ENCODE measurements at places on chromosomes 12 and 14.

GRCh38 chr14:54366736-54367735 is 29.8 kb upstream of the CDKN3 start:
- DNase-seq = no peak

GRCh38 chr12:131830914-131831571 is 2.9 kb downstream of the MMP17 start:
- peak; percentile 88 for DNase-seq

GRCh38 chr14:22227084-22227483 is 361.9 kb downstream of the DAD1 start:
- DNase-seq = no peak

DNA sequence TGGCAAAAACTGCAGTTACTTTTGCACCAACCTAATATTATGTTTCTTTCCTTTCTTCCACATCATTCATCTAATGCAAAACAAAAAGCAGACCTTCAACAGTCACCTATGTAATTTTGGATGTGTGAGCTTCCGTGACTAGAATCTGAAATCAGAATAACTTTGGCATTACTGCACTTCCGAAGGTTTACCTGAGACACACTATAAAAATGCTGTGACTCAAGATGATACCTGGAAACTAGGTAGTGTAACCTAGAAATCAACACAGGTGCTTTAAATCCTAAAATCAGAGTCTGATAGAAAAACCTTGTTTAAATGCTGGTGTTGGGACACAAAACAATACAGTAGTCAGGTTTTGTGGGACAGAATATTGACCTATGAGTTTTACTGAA is 2.2 kb downstream of the BTBD7 start:
- DNase-seq = no peak

- DNase-seq = no peak
Observed at GRCh38 chr12:9198012-9198411, 10.2 kb downstream of the PZP start.

- no peak for DNase-seq
Observed at GRCh38 chr12:7750350-7750749, 3.2 kb upstream of the CLEC4C start.

DNA sequence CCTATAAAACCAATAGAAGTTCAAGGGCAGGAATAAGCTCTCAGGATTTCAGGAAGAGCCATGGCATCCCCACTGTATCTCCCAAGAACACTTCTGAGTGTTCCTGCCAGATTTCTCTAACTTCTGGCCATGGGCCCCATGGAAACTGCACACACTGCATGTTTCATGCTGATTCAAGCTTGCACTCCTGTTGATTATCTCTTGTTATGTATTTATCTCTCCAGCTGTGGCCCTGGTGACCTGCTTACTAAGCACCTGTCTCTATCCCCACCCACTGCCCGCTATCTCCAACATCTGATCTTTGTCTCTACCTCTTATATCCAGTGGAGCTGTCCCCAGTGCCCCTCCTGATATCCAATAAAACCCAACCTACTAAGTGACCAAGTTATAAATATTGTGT is 285.3 kb downstream of the PDZRN4 start:
- DNase-seq = no peak

DNA sequence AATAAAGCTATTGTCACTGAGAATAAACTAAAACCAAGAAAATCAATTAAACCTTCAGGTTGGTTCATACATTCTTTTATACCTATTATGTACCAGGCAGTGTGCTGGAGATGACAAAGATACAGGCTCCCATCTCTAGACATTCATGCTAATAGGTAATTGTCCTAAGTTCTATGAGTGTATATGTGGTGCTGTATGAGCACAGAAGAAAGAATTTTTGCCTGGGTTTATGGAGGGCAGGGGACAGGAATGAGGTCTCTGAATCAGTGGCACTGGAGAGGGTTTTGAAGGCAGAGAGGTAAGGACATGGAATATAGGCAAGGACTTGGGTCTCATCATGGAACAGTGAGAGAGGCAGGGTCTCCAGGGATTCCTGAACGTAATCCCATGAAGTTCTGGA is 38.7 kb downstream of the MAP1LC3B2 start:
- DNase-seq = no peak

DNA sequence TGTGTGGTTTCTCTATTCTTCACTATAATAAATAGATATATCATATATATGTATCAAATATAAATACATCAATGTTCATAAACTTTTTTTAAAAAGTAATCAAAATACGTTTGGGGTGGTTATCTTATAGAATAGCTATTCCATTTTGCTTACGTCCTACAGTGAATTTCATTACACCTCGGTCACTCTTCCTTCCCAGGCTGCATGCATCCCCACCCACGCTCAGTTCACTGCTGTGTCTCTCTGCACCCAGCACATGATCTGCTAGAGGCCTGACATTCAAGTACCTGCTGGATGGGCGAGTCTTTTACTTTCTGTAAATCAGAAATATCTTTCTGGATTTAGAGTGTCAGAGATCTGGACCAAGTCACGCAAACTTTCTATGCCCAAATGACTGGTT is 3.6 kb downstream of the STX2 start:
- DNase-seq = no peak

GRCh38 chr12:44771485-44772021 is 104.6 kb downstream of the NELL2 start:
- no peak for DNase-seq

DNA sequence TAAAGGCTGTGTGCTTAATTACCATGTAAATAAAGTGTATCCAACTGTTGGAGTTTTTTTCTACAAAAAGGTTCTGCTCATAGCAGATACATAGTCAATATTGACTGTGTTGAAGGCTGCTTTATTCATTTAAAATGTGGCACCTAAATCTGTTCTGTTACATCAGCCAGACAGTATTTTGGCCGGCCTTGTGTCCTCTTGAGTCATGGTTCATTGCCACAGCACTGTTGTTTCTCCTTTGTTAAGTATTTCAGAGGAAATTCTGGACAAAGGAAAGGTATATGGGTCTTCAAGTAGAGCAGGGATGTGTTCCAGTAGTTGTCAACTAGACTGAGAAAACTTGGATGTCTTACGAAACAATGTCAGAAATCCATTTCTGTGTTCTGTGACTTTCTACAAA is 95.5 kb downstream of the SLC38A6 start:
- DNase-seq = no peak

DNA sequence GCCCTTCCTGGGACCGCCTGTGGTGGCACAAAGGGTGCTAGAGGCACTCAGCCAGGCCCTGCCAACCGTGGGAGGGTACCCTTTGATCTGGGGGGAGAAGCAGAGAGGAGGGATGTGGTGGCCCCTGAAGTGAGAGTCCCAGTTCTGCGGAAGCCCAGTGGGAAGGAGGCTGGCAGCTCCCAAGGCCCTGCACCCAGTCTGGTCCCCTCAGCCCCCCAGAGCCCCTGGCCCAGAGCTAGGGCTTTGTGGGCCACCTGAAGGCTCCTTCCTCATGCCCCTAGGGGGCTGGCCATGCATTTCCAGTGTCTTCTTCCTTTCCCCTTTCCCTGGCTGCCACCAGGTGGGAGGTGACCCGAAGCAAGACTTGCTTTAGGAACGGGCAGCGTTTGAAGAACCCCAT is 44.3 kb downstream of the PLEKHG3 start:
- no peak for DNase-seq

All from NCI-H1417 (cell line).